ENCODE measurements at places on chromosomes 3 and 15. TPM values are rescaled to one million over a fixed set of nuclear protein-coding genes. Genes with fewer than 3 reads are reported as not detected.

GRCh38 chr3:45443459-45443858 lies 55.1 kb downstream of the LARS2 start:
- no peak for DNase-seq

GP5 gene
- 0.57 TPM for polyA plus RNA-seq

- DNase-seq: no peak
Observed at GRCh38 chr3:172557515-172558220, 34.4 kb upstream of the TNFSF10 start.

GRCh38 chr3:120741837-120742197 lies 499 bp downstream of the RABL3 start:
- no peak for DNase-seq

GRCh38 chr3:80769683-80770082 lies 991.8 kb downstream of the GBE1 start:
- no peak for DNase-seq

DNA sequence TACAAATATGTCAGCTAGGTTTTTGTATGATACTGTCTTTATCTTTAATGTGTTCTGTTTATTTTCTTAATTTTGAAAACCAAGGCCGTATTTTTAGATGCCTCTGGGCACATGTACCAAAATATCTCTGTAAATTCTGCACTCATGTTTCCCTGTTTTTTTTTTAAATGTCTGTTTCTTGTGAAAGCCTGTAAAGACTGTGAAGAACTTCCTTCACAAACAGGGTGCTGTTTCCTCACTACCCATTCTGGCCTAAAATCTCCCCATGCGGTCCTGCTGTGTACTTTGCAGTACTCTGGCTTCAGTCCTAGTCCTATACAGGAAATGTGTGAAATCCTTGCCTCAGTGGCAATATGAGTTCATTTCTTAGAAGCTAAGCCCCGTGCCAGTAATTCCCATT lies 133.4 kb upstream of the ZBTB20 start:
- no peak for DNase-seq

DNA sequence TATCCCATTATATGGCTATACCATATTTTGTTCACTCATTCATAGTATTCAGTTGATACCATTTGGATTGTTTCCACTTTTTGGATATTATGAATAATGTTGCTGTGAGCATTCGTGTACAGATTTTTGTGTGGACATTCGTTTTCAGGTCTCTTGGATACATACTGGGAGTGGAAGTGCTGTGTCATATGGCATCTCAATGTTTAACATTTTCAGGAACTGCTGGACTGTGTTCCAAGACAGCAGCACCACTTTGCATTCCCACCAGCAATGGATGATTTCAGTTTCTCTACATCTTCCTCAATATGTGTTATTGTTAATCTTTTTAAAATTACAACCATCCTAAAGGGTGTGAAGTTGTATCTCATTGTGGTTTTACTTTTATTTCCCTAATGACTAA lies 34.6 kb downstream of the SLC7A14 start:
- DNase-seq: no peak

DNA sequence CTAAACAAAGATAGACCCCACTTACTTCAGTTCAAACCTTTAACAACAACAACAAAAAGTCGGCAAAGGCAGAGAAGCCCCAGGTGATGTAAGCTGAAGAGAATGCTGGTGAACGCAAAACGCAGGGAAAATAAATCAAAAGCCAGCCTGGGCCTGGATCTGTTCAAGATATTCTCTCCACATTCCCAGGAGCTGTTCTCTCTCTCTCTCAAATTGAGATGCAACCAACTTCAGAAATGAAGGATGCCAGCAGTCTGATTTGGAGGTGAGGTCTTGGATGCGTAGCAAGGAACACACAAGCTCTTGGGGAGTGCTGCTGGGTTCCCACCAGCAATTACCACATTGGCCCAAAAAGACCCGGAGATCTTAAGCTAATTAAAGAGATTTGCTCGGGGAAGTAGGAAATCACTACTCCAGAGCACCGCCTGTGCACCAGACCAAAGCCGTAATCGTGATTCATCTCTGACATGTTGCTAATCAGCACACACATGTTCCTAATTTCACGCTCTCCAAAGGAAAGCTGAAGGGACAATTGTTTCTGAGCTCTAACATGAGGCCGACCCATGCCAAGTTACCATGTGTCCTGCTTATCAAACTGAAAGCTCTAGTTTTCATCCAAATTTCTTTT lies 37.1 kb downstream of the IL17RD start:
- no peak for DNase-seq

- no peak for DNase-seq
Observed at GRCh38 chr15:26178640-26179220, 315.6 kb upstream of the ATP10A start.

- DNase-seq: no peak
Observed at GRCh38 chr3:134020135-134020680, 9.5 kb downstream of the SLCO2A1 start.

AP3B2 gene
- 3.9 TPM for polyA plus RNA-seq

GRCh38 chr3:189898559-189899153 lies 222.0 kb downstream of the P3H2 start:
- DNase-seq: no peak

DNA sequence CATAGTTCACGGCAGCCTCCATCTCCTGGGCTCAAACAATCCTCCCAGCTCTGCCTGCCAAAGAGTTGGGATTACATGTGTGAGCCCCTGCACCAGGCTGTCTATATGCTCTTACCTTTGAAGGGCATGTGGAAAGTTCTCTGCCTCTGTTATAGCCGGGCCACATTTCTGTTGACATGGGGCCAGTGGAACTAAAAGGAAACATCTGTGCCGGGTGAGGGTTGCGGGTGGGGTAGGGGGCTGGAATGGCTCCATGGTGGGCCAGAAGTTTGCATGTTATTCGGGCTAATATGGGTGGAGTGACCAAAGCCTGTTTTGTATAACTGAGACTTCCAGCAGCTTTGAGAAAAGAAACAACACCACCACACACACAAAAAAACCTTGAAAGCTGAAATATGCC lies 8.3 kb upstream of the CLEC3B start:
- DNase-seq: no peak
